ENCODE measurements at places on chromosomes 16 and 17. TPM values are rescaled to one million over a fixed set of nuclear protein-coding genes. Genes with fewer than 3 reads are reported as not detected.

DNA sequence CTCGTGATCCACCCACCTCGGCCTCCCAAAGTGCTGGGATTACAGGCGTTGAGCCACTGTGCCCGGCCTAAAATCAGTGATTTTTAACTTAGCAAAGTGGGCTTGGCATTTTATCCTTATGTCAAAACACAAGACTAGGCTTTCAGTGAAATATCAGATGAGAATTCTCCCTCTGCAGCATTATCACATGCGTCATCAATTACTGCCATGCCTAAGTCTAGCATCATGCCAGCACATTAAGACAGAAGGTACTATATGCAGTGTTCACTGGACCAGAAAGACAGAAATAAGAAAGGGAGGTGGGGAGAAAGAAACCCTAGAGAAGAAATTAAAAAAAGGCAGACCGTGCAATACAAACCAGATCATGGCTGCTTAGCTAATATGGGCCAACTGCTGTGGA is 29.8 kb downstream of the GPATCH8 start:
- no peak for DNase-seq

DNA sequence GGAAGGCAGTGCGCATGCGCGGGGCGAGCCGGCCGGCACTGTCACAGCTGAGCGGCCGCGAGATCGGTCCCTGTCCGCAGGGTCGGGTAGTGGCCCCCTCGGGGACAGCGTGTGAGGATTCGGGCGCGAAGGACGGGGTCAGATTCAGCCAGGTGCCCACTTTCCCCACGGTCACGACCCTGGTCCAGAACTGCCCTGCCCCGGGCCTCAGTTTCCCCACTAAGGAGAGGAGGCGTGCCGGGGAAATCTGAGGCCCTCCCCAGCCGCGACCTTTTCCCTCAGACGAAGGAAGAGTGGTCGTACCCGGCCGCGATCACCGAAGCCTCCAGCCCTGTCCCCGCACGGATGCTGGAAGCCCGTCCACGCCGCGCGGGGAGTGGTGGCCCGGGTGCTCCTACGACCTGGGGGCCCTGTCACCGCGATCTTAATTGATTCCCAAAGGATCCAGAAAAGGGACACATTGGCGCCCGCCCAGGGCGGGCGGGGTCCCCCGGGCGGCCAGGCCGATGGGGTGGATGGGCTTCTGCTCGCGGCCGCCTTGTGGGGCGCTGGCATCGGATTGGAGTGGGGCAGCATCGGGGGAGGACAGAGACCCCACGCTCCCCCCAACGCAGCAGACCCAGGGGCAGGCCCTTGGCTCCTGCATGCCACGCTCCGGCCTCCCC is 57.7 kb downstream of the SRL start:
- no peak for DNase-seq

- DNase-seq: no peak
Observed at GRCh38 chr16:67120025-67120424, 10.3 kb downstream of the PHAF1 start.

GRCh38 chr17:73803964-73804435 is 159.8 kb upstream of the SDK2 start:
- DNase-seq: no peak

DNA sequence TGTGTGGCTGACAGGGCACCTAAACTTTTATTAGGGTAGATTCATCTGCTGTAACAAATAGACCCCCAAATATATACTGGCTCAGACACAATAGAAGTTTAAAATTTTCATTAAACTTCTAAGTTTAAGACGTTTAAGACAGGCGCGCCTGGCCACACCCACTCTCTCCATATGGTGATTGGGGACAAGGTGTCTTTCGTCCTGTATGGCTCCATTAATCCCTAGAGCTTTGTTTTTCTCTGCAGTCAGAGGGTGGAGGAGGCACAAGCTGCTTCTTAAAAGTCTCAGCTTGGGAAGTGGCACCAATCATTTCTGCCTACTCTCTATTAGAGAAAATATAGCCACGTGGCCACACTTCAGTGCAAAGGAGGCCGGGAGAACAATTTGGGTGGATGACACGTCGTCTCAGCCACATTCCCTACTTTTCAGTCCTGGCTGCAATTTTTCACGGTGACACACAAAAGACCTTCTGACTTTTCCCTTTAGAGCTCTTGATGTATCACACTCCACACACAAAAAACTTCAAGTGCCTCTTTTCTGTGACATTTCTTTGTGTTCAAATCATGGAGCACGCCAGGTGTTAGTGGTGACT is 125.5 kb upstream of the CACNG3 start:
- no peak for DNase-seq

GRCh38 chr17:46977348-46977747 is 1.7 kb downstream of the RPRML start:
- no peak for DNase-seq

DNA sequence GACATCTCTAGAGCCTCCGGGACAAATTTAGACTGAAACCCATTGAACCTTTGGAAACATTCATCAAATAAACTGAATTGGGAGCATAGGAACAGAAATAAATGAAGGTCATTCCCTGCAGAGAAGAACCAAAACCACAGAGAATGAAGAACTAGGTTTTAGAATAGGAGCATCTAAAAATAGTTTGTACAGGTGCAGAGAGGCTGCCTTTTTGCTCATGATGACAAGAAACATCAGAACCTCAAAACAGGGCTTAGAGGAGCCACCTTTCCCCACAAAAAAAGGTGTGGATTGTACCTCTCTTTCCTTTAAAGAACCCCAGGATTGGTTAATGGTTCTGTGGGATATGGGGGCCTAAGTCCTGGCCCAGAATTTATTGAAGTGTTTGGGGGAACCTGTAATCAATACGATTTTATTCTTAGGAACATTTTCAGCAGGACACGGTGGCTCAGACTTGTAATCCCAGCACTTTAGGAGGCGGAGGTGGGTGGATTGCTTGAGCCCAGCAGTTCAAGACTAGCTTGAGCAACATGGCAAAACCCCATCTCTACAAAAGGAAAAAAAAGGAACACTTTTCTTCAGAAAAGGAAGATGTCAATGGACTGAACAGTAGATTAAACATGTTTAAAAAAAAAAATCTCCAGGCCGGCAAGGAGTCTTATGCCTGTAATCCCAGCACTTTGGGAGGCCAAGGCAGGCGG is 37.7 kb upstream of the SLC47A1 start:
- DNase-seq: no peak

GRCh38 chr17:56754523-56755208 is 79.1 kb downstream of the C17orf67 start:
- DNase-seq: no peak

DNA sequence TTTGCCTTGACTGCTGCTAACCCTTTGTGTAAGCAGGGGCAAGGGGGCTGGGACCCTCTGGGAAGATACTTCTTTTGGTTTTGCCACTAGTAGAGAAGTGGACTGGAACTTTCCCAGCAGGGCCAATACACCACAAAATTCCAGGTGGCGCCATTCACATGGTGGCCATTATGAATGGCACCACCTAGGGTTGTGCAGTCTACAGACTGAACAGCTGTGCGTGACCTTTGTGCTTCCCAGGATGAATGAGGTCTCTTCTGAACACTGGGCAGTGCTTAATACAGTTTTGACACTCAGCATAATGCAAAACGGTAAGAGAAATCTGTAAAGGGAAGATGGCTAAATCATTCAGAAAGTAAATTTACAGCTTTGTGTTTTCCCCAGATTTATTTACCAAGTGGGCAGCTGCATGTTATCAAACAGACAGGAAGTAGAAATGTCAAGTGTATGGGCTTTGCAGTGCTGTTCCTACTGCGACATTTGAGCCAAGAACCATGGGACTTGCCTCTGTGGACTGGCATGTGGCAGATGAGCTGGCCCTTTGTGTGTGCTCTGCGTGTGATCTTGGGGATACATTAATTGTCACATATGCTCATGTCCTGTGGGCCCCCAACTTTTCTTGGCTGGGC is 9.2 kb downstream of the SYT17 start:
- DNase-seq: no peak

GRCh38 chr17:3276126-3276525 is 22.0 kb downstream of the OR3A1 start:
- no peak for DNase-seq

GRCh38 chr16:8299635-8300034 is 290.7 kb downstream of the TMEM114 start:
- DNase-seq: no peak

DNA sequence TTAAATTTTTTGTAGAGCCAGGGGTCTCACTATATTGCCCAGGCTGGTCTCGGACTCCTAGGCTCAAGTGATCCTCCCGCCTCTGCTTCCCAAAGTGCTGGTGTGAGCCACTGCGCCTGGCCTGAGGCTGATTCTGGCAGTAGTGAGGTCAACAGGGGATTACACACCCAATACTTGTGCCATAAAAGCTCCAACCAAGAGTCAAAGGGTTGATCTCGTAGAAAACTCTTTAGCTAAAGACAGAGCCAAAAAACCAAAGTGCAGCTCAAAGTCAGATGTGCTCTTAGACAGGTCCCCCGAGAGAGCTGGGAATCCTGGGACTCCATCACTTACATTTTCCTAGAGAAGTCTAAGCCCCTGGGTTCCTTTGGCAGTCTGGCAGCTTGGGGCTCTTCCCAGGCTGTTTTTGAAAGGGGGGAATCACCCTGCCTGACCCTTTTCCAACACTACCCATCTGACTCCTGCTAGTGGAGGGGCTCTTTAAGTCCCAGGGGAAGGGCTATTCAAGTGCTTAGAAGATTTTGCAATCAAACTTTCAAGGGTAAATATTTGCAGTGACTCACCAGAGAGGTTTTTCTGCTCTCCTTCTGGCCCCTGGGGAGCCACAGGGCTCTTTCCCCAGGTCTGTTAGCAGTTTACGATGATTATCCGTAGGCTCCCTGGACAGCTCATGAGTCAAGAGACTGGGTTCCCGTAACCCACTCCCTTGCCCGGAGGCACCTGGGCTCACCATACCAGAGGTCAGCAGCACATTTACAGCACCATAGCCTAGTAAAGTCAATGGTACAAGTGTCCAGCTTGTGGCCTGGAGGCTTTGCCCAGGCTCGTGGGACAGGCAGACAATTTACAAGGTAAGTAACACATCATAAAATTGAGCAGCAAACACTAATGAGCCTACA is 408.7 kb downstream of the SLC39A11 start:
- DNase-seq: no peak

DNA sequence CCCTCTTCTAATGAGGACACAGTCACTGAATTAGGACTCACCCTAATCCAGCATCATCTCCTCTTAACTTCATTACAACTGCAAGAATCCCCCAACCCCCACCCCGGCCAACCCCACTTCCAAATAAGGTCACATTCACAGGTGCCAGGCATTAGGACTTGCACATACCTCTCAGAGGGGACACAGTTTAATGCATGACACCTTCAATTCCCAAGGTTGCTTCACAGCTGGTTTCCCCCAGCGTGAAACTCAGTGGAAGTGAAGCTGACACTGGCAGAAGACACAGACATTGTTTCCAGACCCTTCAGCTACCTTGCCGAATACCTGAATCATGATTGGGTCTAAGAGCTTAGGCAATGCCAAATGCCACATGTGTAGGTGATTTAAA is 217.0 kb upstream of the DYNLRB2 start:
- DNase-seq: no peak

GRCh38 chr16:59878479-59878878 is 1144.4 kb upstream of the GOT2 start:
- no peak for DNase-seq

DNA sequence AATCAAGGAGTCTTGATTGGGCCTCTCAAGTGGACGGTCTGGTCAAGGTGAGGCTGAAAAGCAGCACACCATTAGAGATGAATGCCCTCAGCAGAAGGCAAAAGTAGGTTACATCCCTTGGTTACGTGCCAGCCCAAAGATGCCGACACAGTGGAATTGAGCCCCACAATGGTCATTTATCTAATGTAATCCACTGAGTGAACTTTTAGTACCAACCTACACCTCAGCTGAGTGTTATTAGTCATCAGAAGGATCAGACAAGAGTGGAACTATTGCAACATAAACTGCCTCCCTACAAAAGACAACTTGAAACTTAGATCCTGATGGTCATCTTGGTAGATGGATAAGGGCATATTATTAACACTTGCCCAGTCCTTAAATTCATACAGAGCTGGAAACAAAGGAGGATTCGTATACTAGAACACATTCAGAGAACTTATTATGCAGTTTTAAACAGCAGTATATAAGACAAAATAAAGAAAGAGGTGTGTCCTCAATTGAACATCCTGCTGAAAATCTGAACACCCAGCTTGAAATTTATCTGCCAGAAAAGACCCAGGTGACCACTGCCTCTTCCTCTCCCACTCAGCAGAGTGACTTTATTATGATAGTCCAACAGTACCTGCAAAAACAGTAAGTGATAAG is 2.8 kb downstream of the DCUN1D3 start:
- DNase-seq: no peak

- DNase-seq: no peak
Observed at GRCh38 chr16:53415504-53415903, 18.8 kb upstream of the RBL2 start.

- no peak for DNase-seq
Observed at GRCh38 chr17:15287538-15288267, 22.6 kb upstream of the PMP22 start.

GRCh38 chr17:43832168-43832975 is 574 bp downstream of the MPP3 start:
- peak; percentile 11 for DNase-seq

DNA sequence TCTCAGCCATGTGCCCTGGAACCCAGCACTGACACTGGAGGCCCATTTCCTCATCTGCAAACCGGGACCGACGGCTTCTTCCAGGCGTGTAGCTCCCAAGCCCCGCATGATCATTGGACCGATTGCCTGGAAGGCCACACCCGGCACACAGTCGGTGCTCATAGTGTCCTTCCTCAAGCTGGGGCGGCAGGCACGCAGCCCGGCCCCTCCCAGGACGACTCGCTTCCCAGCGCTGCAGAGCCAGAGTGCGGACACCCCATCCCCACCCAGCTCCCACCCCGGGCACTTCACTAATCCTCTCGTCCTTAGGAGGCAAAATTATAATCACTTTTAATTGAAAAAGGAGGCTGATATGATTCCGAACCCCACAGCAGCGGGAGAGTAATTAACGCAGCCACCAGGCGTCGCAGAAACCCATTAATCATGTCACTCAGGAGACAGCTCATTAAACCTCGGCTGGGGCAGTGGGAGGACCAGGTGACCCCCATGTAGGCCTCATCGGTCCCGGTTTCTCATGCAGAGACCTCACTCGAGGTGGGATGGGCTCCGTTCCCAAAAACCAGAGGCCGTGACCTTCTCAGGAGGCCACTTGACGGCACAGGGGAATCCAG is 33.1 kb downstream of the ZNF469 start:
- no peak for DNase-seq

GRCh38 chr16:80433623-80434022 is 107.2 kb upstream of the DYNLRB2 start:
- DNase-seq: no peak

GRCh38 chr17:21452377-21453143 is 76.4 kb downstream of the KCNJ12 start:
- DNase-seq: peak; percentile 24

- no peak for DNase-seq
Observed at GRCh38 chr16:3878610-3879009, 1.9 kb downstream of the CREBBP start.

IL17C gene
- total RNA-seq: not detected

ETV4 gene
- 7.8 TPM for total RNA-seq

KRTAP4-3 gene
- total RNA-seq: not detected

PRSS27 gene
- 2.0 TPM for total RNA-seq

STAT5B gene
- total RNA-seq: 60.7 TPM

PERCC1 gene
- total RNA-seq: 0.25 TPM

Data from activated naive CD8-positive, alpha-beta T cell treated with anti-CD3 and anti-CD28 coated beads for 36 hours (primary cell).